ENCODE measurements at places on chromosomes 5 and 9. TPM values are rescaled to one million over a fixed set of nuclear protein-coding genes. Genes with fewer than 3 reads are reported as not detected.

NOP16 gene
- 31.8 TPM for total RNA-seq

KCTD16 gene
- not detected for total RNA-seq

PCDHGB6 gene
- 2.9 TPM for total RNA-seq

TMC1 gene
- not detected for total RNA-seq

FABP6 gene
- total RNA-seq: not detected
